ENCODE measurements at places on chromosomes 16 and 17. TPM values are rescaled to one million over a fixed set of nuclear protein-coding genes. Genes with fewer than 3 reads are reported as not detected.

ABCC6 gene
- total RNA-seq, result 26.4 TPM

WNK4 gene
- 17.5 TPM for total RNA-seq

TPSB2 gene
- 3.7 TPM for total RNA-seq

EPN3 gene
- 16.2 TPM for total RNA-seq

ATP2A1 gene
- total RNA-seq, result 0.96 TPM

MYO1C gene
- total RNA-seq, result 276 TPM

CHD9NB gene
- 5.3 TPM for total RNA-seq

OR1E2 gene
- total RNA-seq, result not detected

NFE2L1 gene
- total RNA-seq, result 275 TPM

HSD17B1 gene
- total RNA-seq, result 1.7 TPM

PRAC1 gene
- total RNA-seq, result 180 TPM

SCNN1B gene
- 452 TPM for total RNA-seq

C16orf96 gene
- total RNA-seq, result not detected

ANKFN1 gene
- 1.4 TPM for total RNA-seq

ZCCHC14 gene
- 32.3 TPM for total RNA-seq

SLC4A1 gene
- total RNA-seq, result not detected

IL21R gene
- total RNA-seq, result 0.47 TPM

PROCA1 gene
- total RNA-seq, result 1.3 TPM

CMTM4 gene
- 208 TPM for total RNA-seq

NOG gene
- 0.14 TPM for total RNA-seq

NPTX1 gene
- 2.0 TPM for total RNA-seq

PITPNM3 gene
- total RNA-seq, result 15.9 TPM

SPATA22 gene
- 1.1 TPM for total RNA-seq

HAP1 gene
- total RNA-seq, result 0.32 TPM

OTOP2 gene
- total RNA-seq, result 15.3 TPM

MMP2 gene
- total RNA-seq, result 193 TPM

FSCN2 gene
- 1.6 TPM for total RNA-seq

MSI2 gene
- 72.6 TPM for total RNA-seq

C17orf78 gene
- total RNA-seq, result not detected

HSF4 gene
- total RNA-seq, result 26.0 TPM

GGNBP2 gene
- 90.7 TPM for total RNA-seq

GP1BA gene
- total RNA-seq, result not detected

PRSS21 gene
- total RNA-seq, result 0.51 TPM

ZNF668 gene
- 10.2 TPM for total RNA-seq

C16orf92 gene
- total RNA-seq, result not detected

All from mucosa of descending colon (tissue), 3 donors.